ENCODE measurements at places on chromosomes 4 and X. TPM values are rescaled to one million over a fixed set of nuclear protein-coding genes. Genes with fewer than 3 reads are reported as not detected.

GRCh38 chr4:156811963-156812362 lies 159.6 kb downstream of the PDGFC start:
- H3K27ac ChIP-seq = no peak overlapping the region
- H3K4me3 ChIP-seq = no peak overlapping the region
- H3K27me3 ChIP-seq = no peaks in the 10 kb centered on the region

GRCh38 chrX:121014826-121015225 lies 29.3 kb upstream of the CT47A1 start:
- H3K4me1 ChIP-seq = no peaks in the 10 kb centered on the region
- no peak overlapping the region for H3K27ac ChIP-seq
- DNase-seq = no peak
- no peak overlapping the region for H3K4me3 ChIP-seq

The STBD1 gene
- total RNA-seq = 13.9 TPM

The ARSJ gene
- total RNA-seq = 11.4 TPM
